ENCODE measurements at places on chromosomes 4 and X. TPM values are rescaled to one million over a fixed set of nuclear protein-coding genes. Genes with fewer than 3 reads are reported as not detected.

The TFDP3 gene
- total RNA-seq: not detected

The TRPC5OS gene
- not detected for total RNA-seq

The FGFBP1 gene
- total RNA-seq: not detected

The SMIM9 gene
- not detected for total RNA-seq

The CCKAR gene
- not detected for total RNA-seq

The MAGEA8 gene
- total RNA-seq: not detected

The HTR2C gene
- not detected for total RNA-seq

The MAGEC2 gene
- total RNA-seq: not detected

The STS gene
- 5.8 TPM for total RNA-seq

The PALLD gene
- 51.3 TPM for total RNA-seq

The STK26 gene
- total RNA-seq: 28.7 TPM

The DIPK2B gene
- not detected for total RNA-seq

The NHSL2 gene
- total RNA-seq: 2.8 TPM

The SLITRK2 gene
- total RNA-seq: not detected

The PRICKLE3 gene
- 5.8 TPM for total RNA-seq

The MAGEA11 gene
- not detected for total RNA-seq

The TEX13B gene
- not detected for total RNA-seq

The AKAP14 gene
- not detected for total RNA-seq

The BEND4 gene
- total RNA-seq: 0.29 TPM

The ALB gene
- not detected for total RNA-seq

The SMR3B gene
- total RNA-seq: not detected

The UGT8 gene
- total RNA-seq: not detected

The NPY2R gene
- total RNA-seq: not detected

The SRPK3 gene
- total RNA-seq: not detected

The KIAA1210 gene
- not detected for total RNA-seq

The VCX gene
- not detected for total RNA-seq

The FDCSP gene
- not detected for total RNA-seq

The GAGE12F gene
- not detected for total RNA-seq

The CT83 gene
- not detected for total RNA-seq

The TECRL gene
- not detected for total RNA-seq

The FHIP1A gene
- 0.53 TPM for total RNA-seq

The CXCL1 gene
- 17.7 TPM for total RNA-seq

The HGFAC gene
- not detected for total RNA-seq

The COX7B2 gene
- not detected for total RNA-seq

The SPON2 gene
- 454 TPM for total RNA-seq

The RIBC1 gene
- 1.2 TPM for total RNA-seq

The RHOXF1 gene
- not detected for total RNA-seq

The SYP gene
- not detected for total RNA-seq

The SSX4B gene
- not detected for total RNA-seq

The DSPP gene
- total RNA-seq: not detected

The HERC3 gene
- total RNA-seq: 13.6 TPM

The MID1IP1 gene
- 97.7 TPM for total RNA-seq

The TIGD2 gene
- 10.7 TPM for total RNA-seq

The KLF8 gene
- total RNA-seq: 0.58 TPM
